ENCODE measurements at places on chromosomes 4 and X.
A peak's percentile ranks its signal among the peaks of the same experiment; 100 is the strongest.

DNA sequence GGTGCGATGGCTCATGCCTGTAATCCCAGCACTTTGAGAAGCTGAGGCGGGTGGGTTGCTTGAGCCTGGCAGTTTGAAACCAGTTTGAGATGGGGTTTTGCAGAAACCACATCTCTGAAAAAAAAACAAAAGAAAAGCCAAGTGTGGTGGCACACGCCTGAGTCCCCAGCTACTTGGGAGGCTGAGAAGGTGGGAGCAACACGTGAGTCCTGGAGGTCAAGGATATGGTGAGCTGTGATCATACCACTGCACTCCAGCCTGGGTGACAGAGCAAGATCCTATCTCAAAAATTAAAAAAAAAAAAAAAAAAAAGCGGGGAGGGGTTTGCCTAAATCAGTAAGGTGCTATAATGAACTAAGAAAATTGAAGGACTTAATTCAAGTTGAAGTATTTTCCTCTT is 58.2 kb upstream of the TBC1D14 start:
- DNase-seq, result no peak

DNA sequence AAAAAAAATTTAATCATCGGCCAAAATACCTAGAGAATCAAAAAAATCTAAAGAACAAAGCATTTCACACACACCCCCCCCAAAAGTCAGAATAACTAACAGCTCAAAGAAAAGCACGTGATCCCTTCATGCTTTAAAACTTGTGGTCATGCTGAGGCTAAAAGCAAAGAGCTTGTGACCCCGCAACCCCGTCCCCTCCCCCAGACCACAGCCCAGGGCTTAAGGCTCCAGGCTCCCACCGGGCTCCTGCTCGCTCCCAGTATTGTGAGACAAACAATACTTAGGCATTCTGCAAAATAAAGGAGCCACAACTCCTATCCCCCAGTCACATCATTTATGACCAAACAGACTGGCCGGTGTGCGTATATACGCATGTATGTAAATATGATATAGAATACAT is 62.1 kb upstream of the CCDC160 start:
- DNase-seq, result no peak

DNA sequence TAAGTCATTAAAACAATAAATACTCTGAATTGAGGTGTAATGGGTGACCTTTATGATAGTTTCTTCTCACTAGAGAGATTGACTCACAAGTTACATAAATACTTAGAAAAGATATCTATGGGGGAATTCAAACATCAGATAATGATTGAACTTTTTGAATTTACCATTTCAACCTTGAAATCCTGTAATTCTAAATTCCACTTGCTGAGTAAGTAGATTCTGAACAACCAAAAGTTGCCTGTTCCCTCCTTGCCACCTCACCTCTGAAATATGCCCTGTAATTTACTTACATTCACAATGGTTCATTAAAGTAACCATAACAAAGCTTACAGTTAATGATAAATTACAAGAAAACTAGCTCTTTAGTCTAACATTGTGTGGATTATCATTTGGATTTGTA is 43.3 kb upstream of the SLC39A8 start:
- no peak for DNase-seq

DNA sequence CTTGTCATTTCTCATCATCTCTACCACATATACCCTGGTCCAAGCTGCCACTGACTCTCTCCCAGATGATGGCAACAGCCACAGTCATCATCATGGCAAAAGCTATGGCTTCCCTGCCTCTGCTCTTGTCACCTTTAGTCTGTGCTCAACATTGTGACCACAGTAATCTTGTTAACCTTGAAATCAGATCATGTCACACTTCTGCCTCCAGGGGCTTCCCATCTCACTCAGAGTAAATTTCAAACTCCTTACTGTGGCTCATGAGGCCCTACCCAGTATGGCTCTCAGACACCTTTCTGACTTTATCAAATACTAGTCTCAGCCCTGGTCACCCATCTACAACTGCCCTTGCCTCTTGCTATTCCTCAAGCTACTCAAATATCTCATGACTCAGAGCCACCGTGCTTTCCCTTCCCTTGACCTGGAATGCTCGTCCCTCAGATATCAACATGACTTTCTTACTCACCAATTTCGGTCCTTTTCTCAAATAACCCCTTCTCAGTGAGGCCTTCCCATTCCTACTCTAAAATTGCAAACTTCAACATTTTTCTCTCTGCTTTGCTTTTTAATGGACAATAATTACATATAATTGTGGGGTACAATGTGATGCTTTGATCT is 41.1 kb upstream of the STIM2 start:
- no peak for DNase-seq

GRCh38 chr4:134001057-134001456 is 200.5 kb downstream of the PABPC4L start:
- DNase-seq, result no peak

DNA sequence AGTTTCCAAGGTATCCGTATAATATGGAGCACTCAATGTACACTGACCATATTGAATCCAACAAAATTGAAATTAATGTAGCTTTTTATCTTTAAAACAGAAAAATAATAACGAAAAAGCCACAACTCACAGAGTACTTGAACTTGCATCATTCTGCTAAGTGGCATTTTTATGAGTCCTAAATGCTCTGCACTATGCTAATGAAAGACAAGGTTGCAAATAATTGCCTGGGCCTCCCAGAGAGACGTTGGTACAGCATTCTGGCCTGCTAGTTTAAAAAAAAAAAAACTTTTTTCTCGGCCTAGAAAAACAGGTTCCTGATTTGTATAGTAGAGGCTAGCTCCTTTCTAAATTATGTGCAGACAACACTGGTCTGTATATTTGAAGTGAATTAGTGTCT is 4.3 kb upstream of the FAM9B start:
- no peak for DNase-seq

DNA sequence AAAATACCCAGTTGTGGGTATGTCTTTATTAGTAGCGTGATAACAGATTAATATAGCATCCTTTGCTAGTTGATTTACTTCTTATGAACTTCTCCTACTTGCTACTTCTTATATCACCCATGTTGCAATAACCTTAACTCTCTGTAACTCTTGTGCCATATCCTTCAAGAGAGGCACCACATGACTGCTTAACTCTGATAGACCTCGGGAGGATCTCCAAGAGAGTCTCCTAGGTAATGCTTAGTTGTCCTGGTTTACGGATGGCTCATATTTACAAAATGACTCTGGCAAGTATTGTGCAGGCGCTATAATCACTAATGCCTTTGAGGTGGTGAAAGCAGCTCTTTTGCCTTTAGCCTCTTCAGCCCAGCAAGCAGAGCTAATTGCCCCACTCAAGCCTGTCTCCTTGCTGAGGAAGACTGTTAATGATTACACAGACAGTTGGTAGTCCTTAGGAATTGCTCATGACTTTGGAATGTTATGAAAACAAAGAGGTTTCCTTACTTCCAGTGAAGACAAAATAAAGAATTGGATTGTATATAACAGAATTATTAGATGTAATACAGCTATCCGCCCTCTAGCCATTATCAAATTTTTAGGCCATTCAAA is 1305.8 kb downstream of the PCDH7 start:
- DNase-seq, result no peak

DNA sequence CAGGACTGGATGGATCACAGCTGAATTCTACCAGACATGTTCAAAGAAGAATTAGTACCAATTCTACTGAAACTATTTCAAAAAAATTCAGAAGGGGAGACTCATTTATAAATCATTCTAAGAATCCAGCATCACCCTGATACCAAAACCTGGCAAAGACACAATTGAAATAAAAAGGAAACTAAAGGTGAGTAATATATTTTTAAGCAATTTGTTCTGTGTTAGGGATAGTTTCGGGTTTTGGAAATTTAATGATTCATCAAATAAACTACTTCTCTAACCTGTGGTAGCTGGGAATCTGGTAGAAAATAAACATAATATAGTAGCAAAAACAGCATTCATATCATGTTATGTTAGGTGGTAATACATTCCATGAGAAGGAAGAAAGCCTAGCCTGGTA is 662.2 kb upstream of the BOD1L1 start:
- no peak for DNase-seq

DNA sequence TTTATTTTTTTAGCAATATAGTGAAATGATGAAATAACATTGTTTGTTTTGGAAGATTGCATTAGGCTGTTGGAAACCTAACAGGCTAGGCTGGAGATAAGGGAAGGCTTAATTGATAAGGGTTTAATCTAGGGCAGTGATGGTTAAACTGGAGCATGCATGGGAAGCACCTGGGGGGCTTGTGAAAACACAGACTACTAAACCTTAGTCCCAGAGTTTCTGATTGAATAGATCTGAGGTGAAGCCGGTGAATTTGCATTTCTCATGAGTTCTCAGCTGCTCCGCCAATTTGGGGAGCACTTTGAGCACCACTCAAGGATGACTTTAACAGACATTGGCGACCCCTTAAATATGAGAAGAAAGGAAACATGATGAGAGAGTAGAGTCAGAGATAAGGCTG is 11.5 kb downstream of the STK26 start:
- DNase-seq, result no peak

- DNase-seq, result peak; percentile 71
Measured at GRCh38 chr4:71186566-71187403, 152.0 kb upstream of the SLC4A4 start.

GRCh38 chr4:175460414-175460813 is 351.6 kb downstream of the GPM6A start:
- no peak for DNase-seq

DNA sequence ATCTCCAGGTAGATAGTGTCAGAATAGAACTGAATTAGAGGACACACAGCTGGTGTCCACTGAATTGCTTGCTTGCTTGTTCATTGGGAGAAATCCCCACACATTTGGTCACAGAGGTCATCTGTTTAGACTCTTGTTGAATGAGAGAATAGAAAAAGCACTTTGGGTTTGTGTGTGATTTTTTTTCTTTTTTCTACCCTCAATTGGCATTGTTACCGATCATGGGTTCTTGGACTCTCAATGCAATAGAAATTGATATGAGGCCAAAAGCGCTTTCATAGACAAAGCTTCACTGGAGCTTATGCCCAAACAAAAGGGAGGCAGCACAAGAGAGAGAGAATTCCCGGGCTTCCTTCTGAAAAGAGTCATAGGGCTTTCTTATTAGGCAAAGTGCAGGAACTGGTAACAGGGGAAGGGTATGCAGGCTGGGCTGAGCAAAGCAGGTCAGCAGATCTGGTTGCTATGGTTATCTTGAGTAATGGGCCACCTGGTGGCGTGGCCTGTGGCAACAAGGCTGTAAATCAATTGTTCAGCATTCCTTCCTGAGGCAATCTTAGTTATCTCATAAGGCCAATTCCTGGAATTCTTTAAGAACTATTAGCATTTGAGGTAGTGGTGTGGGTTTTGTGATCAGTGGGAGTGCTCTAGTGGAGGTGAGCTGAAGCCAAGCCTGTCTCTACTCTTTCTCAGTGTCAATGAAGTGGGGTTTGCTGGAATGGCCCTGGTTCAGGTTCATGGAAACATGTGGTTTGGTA is 5.3 kb upstream of the GPR82 start:
- DNase-seq, result peak; percentile 45

DNA sequence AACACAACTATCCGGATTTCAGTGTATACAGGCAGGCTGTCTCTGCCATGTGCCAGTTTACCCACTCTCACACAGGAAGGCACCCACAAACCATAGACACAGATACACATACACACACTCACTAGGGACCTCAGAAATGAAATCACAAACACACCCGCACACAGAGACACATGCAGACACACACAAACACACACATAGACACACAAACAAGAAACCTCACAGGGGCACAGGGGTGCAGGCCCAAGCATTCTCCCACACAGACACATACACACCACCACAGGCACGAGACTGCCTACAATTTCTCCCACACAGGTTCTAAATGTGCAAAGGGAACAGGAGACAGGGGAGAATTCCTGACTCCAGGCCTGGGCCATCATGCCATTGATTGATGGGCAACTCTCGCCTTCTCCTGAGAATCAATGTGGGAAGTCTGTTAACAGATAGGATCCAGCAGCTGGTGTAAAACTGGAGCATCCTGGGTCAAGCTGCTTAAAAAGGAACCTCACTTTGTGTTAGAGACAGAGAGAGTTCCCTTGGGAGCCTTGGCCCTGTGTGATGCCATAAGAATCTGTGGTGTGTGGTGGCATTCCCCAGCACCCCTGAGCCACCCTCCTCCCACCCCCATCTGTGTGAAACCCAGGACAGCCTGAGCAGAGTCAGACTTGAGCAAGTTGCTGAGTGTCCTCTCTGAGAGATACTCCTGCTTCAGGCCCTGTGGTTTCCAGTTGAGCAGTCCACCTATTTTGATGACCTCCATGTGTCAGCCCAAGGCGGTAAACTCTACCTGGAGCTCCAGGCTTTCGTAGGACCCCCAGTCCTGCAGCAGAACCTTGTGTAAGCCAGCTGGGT is 33.9 kb downstream of the NBDY start:
- no peak for DNase-seq

GRCh38 chr4:110668463-110669235 is 45.8 kb upstream of the PITX2 start:
- no peak for DNase-seq

GRCh38 chrX:77771601-77772000 is 14.4 kb downstream of the ATRX start:
- DNase-seq, result no peak

DNA sequence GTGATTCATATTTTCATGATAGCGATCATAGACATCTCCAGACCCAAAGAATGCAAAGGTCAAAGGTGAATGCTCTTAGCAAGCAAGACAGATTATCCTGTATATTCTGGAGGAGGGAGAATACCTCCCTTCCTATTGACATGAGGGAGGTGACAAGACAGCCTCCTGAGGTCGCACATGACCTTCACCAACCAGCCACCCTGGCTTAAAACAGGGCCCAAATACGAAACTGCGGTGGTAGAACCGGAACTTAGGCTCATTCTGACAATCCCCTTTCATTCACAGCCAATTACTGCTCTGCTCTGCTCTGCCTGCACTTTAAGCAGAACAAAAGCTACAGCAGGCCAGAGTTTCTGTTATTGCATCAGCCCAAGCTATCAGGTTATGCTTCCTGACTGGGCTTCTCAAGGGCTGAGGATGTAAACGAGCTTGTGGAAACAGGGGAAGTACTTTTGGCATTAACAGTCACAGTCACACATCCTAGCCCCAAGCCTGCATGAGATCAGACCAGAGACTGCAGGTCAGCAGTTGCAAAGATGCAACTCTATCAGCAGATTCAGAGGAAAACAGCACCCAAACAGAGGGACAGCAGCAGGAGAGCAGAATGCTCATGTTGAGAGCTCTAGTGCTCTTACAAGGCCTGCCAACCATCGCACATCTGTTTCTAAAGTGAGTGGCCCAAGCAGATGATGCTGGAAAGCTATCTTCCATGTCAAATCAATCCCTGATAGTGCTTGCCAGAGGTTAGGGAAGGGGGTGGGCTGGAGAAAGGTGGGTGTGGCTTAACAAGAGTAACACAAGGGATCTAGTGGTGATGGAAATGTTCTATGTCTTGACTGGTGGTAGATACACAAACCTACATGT is 51.3 kb upstream of the MAP3K15 start:
- DNase-seq, result no peak

- no peak for DNase-seq
Measured at GRCh38 chrX:134324359-134324758, 87.4 kb downstream of the CCDC160 start.

GRCh38 chrX:46485897-46486296 is 59.3 kb downstream of the ZNF674 start:
- DNase-seq, result no peak
